ENCODE measurements at places on chromosomes 11 and 22. TPM values are rescaled to one million over a fixed set of nuclear protein-coding genes. Genes with fewer than 3 reads are reported as not detected.

DNA sequence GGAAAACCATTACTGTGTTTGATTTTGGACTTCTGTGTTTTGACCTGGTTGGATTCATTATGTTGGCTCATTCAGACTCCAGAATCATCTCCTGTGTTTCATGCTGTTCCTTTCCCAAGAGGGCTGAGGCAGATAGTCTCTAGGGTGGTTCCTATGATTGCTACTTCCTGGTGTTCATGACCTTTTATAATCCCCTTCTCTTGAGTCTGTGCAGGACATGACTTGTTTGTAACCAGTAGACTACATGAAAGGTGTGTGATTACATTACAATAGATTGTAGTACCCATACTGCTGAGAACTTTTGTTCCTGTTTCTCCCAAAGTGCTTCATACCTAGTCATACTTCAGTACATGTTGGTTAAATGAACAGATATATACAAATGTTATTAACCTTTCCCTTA is 700.6 kb downstream of the METTL15 start:
- DNase-seq = no peak

- DNase-seq = no peak
Measured at GRCh38 chr22:19126309-19127273, 4.4 kb upstream of the DGCR2 start.

UBE4A gene
- 21.2 TPM for polyA plus RNA-seq

DNA sequence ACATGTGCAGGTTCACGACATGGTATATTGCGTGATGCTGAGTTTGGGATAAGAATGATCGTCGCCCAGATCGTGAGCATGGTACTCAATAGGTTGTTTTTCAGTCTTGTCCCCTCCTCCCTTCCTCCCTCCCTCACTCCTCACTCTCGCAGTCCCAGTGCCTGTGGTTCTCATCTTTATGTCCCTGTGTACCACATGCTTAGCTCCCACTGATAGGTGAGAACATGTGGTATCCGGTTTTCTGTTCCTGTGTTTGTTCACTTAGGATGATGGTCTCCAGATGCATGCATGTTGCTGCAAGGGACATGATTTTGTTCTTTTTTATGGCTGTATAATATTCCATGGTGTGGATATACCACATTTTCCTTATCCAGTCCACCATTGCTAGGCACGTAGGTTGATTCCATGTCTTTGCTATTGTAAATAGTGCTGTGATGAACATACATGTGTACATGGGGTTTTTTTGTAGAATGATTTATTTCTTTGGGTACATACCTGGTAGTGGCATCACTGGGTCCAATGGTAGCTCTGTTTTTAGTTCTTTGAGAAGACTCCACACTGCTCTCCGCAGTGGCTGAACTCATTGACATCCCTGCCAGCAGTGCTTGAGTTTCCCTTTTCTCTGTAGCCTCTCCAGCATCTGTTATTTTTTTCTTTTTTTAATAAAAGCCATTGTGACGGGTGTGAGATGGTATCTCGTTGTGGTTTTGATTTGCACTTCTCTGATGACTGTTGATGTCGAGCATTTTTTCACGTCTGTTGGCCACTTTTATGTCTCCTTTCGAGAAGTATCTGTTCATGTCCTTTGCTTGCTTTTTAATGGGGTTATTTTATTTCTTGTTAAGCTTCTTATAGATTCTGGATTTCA is 16.4 kb downstream of the ZBED4 start:
- DNase-seq = no peak

SYT7 gene
- polyA plus RNA-seq = 3.3 TPM

- no peak for DNase-seq
Measured at GRCh38 chr11:121141066-121141465, 40.0 kb downstream of the TECTA start.

C22orf15 gene
- polyA plus RNA-seq = 0.33 TPM

LRRC56 gene
- polyA plus RNA-seq = 7.3 TPM

Data from forelimb muscle (tissue), 1 donor.